ENCODE measurements at places on chromosomes 7 and 10. TPM values are rescaled to one million over a fixed set of nuclear protein-coding genes. Genes with fewer than 3 reads are reported as not detected.

NANOS1 gene
- total RNA-seq, result 1.7 TPM

TET1 gene
- 2.9 TPM for total RNA-seq

MYL10 gene
- total RNA-seq, result not detected

FAM24B gene
- total RNA-seq, result 4.2 TPM

NUTM2A gene
- 0.57 TPM for total RNA-seq

AGK gene
- total RNA-seq, result 22.5 TPM

GSDME gene
- total RNA-seq, result 9.3 TPM

DPP6 gene
- 0.38 TPM for total RNA-seq

PTPRN2 gene
- total RNA-seq, result 0.38 TPM

FLNC gene
- total RNA-seq, result 10.7 TPM

DRGX gene
- total RNA-seq, result not detected

NOC3L gene
- 22.3 TPM for total RNA-seq

SLIT1 gene
- total RNA-seq, result not detected

GIGYF1 gene
- total RNA-seq, result 12.3 TPM

FRAT1 gene
- 2.7 TPM for total RNA-seq

SCD gene
- 46.7 TPM for total RNA-seq

PPRC1 gene
- 25.4 TPM for total RNA-seq

LRRC61 gene
- 13.9 TPM for total RNA-seq

ZNF467 gene
- 4.4 TPM for total RNA-seq

CYP3A5 gene
- 81.2 TPM for total RNA-seq

SCART1 gene
- 0.34 TPM for total RNA-seq

PON1 gene
- total RNA-seq, result not detected

UMAD1 gene
- 2.5 TPM for total RNA-seq

GTPBP10 gene
- 12.2 TPM for total RNA-seq

NCOA4 gene
- total RNA-seq, result 159 TPM

UNCX gene
- total RNA-seq, result not detected

PTN gene
- total RNA-seq, result 22.4 TPM

TEX36 gene
- not detected for total RNA-seq

CLDN4 gene
- 193 TPM for total RNA-seq

FGL2 gene
- total RNA-seq, result 16.4 TPM

CTAGE8 gene
- total RNA-seq, result 2.7 TPM

NEUROD6 gene
- total RNA-seq, result not detected

TMEM178B gene
- total RNA-seq, result 0.95 TPM

SLC16A9 gene
- 25.6 TPM for total RNA-seq

EBF3 gene
- 2.0 TPM for total RNA-seq

C10orf62 gene
- not detected for total RNA-seq
